ENCODE measurements at places on chromosomes 7 and 10. TPM values are rescaled to one million over a fixed set of nuclear protein-coding genes. Genes with fewer than 3 reads are reported as not detected.

POLR3A gene
- 17.5 TPM for total RNA-seq

GIMAP5 gene
- total RNA-seq: 54.7 TPM

STK31 gene
- 0.05 TPM for total RNA-seq

NDUFB8 gene
- total RNA-seq: 220 TPM

EPHB4 gene
- 146 TPM for total RNA-seq

SORBS1 gene
- total RNA-seq: 4.2 TPM

TMEM213 gene
- total RNA-seq: not detected

OR6V1 gene
- not detected for total RNA-seq

FBXL15 gene
- 12.7 TPM for total RNA-seq

ERVW-1 gene
- not detected for total RNA-seq

CCL26 gene
- not detected for total RNA-seq

ACTL6B gene
- not detected for total RNA-seq

PMS2 gene
- 12.5 TPM for total RNA-seq

H2AZ2 gene
- total RNA-seq: 221 TPM

PHYHIPL gene
- not detected for total RNA-seq

BTAF1 gene
- total RNA-seq: 14.5 TPM

PNLIPRP1 gene
- total RNA-seq: not detected

CFAP46 gene
- 0.25 TPM for total RNA-seq

FBXL13 gene
- 0.87 TPM for total RNA-seq

GET4 gene
- total RNA-seq: 35.6 TPM

ADAM8 gene
- total RNA-seq: 3.8 TPM

VAX1 gene
- total RNA-seq: not detected

DKK1 gene
- 166 TPM for total RNA-seq

ANKRD30A gene
- not detected for total RNA-seq

TCF7L2 gene
- total RNA-seq: 3.2 TPM

RELN gene
- total RNA-seq: 27.9 TPM

MRM2 gene
- 19.5 TPM for total RNA-seq

ACTR3C gene
- total RNA-seq: 0.07 TPM

LRIT1 gene
- not detected for total RNA-seq

NKX1-2 gene
- not detected for total RNA-seq

CLEC2L gene
- not detected for total RNA-seq

TMEM270 gene
- not detected for total RNA-seq

PAX4 gene
- total RNA-seq: not detected

AP5Z1 gene
- total RNA-seq: 33.8 TPM

VSIR gene
- 59.2 TPM for total RNA-seq

AFAP1L2 gene
- total RNA-seq: 0.25 TPM

PRPS1L1 gene
- not detected for total RNA-seq

SLC18A2 gene
- total RNA-seq: not detected

PAPOLB gene
- total RNA-seq: not detected

LIPM gene
- not detected for total RNA-seq

GPR37 gene
- not detected for total RNA-seq

HYAL4 gene
- 0.49 TPM for total RNA-seq

ADAM12 gene
- total RNA-seq: 0.20 TPM

SPDYE16 gene
- not detected for total RNA-seq

TRIM50 gene
- total RNA-seq: not detected

Data from mammary microvascular endothelial cell (primary cell).